A172 (cell line): ENCODE measurements at places on chromosomes 3 and 15. TPM values are rescaled to one million over a fixed set of nuclear protein-coding genes. Genes with fewer than 3 reads are reported as not detected.

GRCh38 chr3:139764936-139765335 lies 87.2 kb upstream of the NMNAT3 start:
- DNase-seq, result peak; percentile 94

GRCh38 chr15:53522991-53523390 lies 236.5 kb downstream of the WDR72 start:
- no peak for DNase-seq

GRCh38 chr15:36177590-36178302 lies 401.7 kb upstream of the CDIN1 start:
- no peak for DNase-seq

- no peak for DNase-seq
Measured at GRCh38 chr15:100284701-100285100, 57.1 kb downstream of the ADAMTS17 start.

GRCh38 chr3:171328419-171329082 lies 131.7 kb downstream of the TNIK start:
- DNase-seq, result peak; percentile 70

- DNase-seq, result no peak
Measured at GRCh38 chr3:48652923-48653715, 9.6 kb downstream of the CELSR3 start.

DNA sequence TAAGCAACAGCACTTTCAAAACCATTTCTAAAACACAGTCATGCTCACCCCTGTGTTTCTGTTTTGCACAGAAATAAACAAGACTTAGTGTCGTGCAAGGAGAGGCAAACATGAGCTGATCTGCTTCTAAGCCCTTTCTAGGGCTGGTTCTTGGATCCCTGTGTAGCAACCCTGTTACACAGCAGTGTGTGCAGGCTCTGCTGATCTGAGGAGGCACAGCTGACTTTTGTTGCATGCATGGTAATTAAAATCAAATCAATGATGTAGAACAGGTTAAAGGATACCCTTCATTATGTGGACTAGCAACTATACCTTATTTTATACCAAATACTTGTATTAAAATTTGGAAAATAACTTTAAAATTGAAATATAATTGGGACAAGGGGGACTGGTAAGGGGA lies 234.8 kb downstream of the PDZRN3 start:
- DNase-seq, result no peak

Gene SCN11A
- not detected in 2 replicates for total RNA-seq

Gene SLC35G2
- total RNA-seq, result 18.5 and 20.6 TPM in 2 replicates

Gene AGTR1
- not detected in 2 replicates for total RNA-seq
